ENCODE measurements at places on chromosomes 6 and 20.

DNA sequence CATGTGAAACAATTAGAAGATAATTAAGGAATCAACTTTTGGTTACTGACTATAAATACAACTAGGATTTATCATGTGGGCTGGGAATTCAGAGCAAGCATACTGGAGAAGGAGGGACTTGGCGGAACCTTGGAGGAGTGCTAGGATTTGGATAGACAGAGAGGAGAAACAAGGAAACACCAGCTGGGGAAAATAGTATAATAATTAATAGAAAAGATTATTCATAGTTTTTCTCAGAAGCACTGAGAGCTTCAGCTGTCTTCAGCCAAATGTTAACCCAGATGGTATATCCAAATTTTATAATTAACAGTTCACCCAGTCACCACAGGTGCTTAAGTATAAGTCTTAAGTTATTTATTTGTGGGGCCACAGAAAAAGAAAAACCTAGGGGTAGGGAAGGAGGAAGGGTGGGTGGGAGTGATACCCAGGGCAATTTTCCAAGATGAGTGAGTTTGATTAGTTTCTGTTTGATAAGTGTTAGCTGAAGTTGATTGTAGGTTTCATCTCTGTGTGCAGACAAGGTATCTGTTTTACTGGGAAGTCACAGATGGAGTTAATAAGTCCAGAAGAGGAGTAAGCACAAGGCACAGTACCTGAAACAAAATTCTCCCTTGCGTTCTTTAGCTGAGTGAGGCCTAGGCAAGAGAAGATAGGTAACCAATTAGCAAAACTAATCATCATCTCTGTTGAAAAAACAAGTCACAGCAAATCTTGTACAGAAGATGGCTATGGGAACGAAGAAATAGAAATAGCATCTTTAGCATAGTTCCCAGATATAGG lies 175.5 kb downstream of the TFAP2B start:
- DNase-seq = no peak

GRCh38 chr6:128107682-128108081 lies 206.8 kb upstream of the THEMIS start:
- no peak for DNase-seq

GRCh38 chr6:158589366-158589765 lies 29.5 kb downstream of the TMEM181 start:
- no peak for DNase-seq

- no peak for DNase-seq
Measured at GRCh38 chr6:83352424-83353061, 78.3 kb downstream of the ME1 start.

GRCh38 chr6:28553384-28553985 lies 27.8 kb downstream of the GPX5 start:
- DNase-seq = no peak

GRCh38 chr20:57654363-57654997 lies 34.3 kb upstream of the ZBP1 start:
- DNase-seq = peak; percentile 62

DNA sequence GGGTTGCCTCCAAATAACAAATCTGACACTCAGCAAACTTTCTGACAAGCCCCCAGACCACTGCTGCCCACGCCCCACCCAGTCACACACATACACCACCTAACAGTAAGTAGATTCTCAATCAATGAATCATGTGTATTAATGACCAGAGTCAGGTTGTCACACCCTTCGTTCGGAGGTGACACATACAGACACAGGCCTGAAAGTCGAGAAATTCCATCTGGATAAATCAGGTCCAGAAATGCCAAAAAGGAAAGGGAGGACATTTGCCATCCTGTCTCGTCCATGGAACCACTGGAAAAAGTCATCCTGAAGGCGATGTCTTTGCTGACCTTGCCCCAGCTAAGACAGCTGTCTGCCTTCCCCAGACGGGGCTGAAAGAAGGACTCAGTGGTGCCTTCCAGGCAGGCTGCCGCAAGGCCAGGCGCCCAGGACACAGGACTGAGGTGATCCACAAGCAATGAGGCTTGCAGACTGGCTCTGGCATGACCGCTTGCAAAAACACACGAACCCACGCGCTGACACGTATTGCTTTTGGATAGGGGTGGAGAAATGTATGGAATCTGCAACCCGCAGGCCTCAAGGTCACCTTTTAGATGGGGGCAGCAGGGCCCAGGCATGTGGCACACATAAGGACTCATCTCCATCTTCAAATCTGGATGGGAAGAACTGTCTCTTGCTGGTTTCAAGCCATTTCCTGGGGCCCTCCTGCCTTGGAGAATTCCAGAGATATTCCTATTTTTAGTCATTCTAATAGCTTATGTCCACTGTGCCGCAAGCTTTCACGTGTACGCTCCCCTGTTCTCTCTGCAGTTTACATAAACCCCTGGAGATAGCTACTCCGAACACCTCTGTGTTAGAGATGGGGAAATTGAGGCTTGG lies 9.0 kb downstream of the NFATC2 start:
- DNase-seq = no peak

- DNase-seq = no peak
Measured at GRCh38 chr6:34928695-34929094, 39.6 kb downstream of the ANKS1A start.

- no peak for DNase-seq
Measured at GRCh38 chr6:161091151-161091550, 99.6 kb downstream of the MAP3K4 start.

DNA sequence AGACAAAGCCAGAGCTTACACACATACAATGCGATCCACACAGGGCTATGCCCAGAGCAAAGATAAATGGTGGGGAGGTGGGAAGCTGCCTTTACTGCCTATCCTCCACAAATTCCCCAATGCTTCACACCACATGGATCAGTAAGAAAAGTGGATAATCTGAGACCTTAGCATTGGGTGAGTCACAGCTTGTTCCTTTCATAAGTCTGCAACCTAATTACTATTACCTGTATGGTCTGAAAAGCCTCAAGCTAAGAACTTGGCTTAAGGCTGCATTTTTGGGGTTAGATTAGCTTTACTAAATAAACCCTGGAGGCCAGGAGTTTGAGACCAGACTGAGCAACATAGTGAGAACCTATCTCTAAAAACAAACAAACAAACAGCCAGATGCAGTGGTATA lies 66.0 kb upstream of the BTBD3 start:
- DNase-seq = no peak

DNA sequence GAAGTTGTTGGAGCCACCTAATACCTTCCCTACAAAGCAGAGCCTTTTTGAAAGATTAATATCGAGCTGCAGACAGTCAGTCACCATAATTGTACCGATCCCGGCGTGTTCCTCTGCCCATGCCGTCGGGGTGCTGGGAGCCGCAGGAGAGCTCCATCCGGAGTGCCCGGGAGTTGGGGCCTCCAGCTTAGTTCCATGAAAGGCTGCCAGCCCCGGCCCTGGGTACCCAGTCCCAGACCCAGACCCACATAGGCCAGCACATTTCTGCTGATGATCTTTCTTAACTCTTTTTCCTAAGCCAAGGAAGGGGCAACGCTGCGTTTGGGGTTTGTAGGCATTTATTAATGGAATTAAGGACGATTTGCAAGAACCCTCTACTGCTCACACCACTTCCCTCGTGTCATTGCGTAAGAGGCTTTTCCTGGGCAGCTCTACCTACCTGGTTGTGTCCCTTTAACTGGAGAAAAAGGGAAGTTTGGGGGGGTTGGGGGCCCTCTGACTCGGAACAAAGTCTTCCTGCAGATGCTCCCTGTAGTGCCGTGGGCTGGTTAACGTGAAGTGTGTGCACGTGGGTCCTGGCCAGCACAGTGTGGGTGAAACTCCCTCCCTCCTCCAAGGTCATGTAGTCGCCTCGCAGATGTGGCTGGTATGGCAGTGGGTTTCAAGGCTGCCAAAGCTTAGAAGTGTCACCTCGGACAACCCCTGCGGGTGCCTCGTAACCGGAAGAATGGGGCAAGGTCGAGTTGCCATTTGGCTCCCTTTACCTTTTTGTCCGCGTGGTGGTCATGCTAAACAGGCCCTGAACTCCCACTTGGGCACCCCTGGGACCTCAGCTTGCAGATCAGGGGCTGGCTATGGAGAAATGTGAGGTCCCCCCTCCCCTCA lies 54.3 kb upstream of the APCDD1L start:
- no peak for DNase-seq

GRCh38 chr6:137944793-137945498 lies 77.9 kb downstream of the TNFAIP3 start:
- DNase-seq = peak; percentile 57

DNA sequence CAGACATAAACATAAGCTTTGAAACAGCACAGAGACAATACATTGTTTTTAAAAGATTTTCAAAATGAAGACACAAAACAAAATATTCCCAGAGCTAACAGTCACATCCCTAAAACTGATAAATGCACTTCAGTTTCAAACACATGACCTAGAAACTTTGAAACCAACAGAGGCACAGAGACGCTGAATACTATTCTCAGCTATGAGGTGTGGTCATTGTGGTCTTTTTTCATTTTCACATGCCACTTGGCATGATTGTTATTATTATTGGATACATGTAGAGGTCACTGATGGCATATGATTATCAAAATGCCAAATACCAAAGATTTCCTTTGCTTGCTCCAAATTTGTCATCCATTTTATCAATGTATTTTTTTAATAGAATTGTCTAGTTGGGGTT lies 306.9 kb downstream of the QKI start:
- no peak for DNase-seq

GRCh38 chr6:118122801-118123200 lies 215.7 kb downstream of the SLC35F1 start:
- DNase-seq = peak; percentile 7

DNA sequence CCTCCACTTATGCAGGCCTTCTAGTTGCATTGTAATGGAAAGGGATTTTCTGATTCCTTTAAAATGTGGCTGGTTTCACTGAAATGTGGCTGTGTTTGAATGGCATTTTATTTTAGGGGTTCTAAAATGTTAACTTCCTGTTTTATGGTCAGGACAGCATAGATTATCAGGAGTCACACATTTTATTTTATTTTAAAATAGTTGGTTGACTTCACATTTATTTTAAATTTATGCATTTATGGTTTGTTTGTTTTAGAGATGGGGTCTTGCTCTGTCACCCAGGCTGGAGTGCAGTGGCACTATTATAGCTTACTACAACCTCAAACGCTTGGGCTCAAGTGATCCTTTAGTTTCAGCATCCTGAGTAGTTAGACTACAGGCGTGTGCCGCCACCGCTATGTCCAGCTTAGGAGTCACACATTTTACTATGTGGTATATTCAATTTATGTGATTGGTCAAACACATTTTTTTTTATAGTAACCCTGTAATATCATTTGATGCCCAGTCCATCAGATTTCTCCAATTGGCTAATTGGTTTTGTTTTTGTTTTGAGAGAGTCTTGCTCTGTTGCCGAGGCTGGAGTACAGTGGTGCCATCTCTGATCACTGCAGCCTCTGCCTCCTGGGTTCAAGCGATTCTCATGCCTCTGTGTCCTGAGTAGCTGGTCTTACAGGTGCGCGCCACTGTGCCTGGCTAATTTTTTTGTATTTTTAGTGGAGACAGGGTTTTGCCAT lies 2.3 kb downstream of the DTD1 start:
- DNase-seq = no peak

- no peak for DNase-seq
Measured at GRCh38 chr6:71889366-71889765, 3.0 kb downstream of the RIMS1 start.

DNA sequence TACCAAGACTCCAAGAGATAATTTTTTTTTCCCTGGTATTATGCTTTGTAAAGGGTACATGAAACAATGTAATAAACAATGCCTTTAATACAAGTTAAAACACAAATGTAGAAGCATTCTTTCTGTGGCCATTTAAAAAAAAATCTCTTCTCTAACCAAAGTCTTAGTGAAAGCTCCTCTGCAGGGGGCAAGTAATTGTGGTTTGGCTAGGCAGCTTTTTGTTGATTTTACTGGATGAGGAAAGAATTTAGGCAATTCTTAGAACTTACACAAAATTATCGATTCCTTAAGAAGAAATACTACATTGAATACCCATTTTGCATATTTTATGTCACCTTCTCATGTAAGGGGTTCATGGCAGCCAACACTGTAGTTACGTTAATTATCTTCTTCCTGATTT lies 12.4 kb downstream of the TFB1M start:
- DNase-seq = no peak

DNA sequence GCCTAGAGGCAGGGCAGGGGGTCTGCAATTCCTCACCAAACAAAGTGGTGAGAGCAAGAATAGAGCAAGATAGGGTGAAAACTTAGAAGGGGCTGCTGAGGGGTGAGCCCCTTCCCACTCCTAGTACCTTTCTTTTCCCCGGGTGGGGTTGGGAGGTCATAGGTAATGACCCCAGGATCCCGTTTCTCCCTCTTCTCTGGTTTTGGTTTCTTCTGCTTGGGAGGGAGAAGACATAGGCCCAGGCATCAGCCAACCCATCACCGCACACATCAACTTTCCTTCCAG lies 3.5 kb downstream of the VARS1 start:
- no peak for DNase-seq

DNA sequence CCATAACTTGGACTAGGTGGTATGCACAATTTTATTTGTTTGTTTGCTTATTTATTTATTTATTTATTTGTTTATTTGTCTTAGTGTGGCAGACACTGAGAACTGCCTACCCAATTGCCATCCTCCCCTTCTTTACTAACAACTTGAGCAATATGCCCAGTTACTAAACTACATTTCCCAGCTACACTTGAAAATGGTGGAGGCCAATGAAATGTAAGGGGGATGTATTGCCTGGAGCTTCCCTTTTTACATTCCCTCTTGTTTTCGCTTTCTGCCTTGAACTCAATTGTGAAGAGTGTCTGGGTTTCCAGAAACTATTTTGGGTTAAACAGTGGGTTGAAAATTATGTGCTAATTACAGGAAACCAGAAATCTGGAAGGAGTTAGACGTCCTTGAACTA lies 152.7 kb upstream of the FKBP1C start:
- DNase-seq = no peak
